ENCODE measurements at places on chromosomes 13 and 19.

- peaks cover 10% of the 10 kb centered on the region for H3K27me3 ChIP-seq
- no peak overlapping the region for H3K27ac ChIP-seq
Measured at GRCh38 chr19:18408053-18408476, 10.6 kb upstream of the LRRC25 start.

- no peaks in the 10 kb centered on the region for H3K27me3 ChIP-seq
- H3K4me1 ChIP-seq, result no peaks in the 10 kb centered on the region
- no peak for DNase-seq
- H3K4me3 ChIP-seq, result no peak overlapping the region
- H3K27ac ChIP-seq, result no peak overlapping the region
Measured at GRCh38 chr19:45357445-45357783, 13.0 kb downstream of the ERCC2 start.

- peaks cover 10% of the 10 kb centered on the region for H3K4me1 ChIP-seq
- H3K27ac ChIP-seq, result peak overlapping the region; percentile 7
- no peaks in the 10 kb centered on the region for H3K36me3 ChIP-seq
- H3K4me3 ChIP-seq, result no peak overlapping the region
- DNase-seq, result no peak
- H3K27me3 ChIP-seq, result peaks cover 4% of the 10 kb centered on the region
Measured at GRCh38 chr19:13241231-13242104, 91.3 kb downstream of the IER2 start.

DNA sequence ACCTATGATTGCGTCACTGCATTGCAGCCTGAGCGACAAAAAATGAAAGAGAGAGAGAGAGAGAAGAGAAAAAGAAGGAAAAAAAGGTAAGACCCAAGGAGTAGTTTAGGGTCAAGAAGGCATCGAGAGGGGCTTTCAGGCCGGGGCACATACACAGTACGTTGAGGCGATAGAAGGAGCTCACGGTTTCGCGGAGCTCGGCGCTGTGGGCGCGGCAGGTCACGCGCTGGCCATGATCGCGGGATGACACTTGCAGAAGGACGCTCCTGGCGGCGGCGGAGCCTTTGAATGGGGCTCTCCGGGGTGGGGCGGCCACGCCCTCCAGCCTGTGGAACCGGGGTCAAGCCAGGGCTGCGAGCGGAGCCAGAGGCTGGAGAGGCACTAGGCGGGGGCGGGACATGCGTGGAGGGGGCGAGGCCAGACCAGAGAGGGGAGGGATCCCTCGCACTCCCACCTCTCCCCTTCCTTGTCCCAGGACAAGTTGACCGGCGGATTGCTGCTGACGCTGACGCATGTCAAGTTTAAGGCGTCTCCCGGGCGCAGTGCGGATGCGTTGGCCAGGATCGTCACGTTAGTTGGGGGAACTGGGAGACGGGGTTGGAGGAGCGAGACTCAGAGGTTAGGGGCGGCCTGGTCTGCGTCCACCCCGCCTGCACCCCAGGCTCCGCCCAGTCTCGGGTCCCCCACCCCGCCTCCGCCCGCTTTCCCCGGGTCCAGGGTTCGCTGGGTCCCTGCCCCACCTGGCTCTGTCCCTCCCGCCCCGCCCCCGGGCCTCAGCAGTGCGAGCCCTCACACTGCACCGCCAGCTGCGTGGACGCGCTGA, 6.9 kb downstream of the NPHS1 start:
- H3K27me3 ChIP-seq, result peaks cover 46% of the 10 kb centered on the region
- no peak for DNase-seq
- H3K4me1 ChIP-seq, result peaks cover 12% of the 10 kb centered on the region
- no peak overlapping the region for H3K27ac ChIP-seq

DNA sequence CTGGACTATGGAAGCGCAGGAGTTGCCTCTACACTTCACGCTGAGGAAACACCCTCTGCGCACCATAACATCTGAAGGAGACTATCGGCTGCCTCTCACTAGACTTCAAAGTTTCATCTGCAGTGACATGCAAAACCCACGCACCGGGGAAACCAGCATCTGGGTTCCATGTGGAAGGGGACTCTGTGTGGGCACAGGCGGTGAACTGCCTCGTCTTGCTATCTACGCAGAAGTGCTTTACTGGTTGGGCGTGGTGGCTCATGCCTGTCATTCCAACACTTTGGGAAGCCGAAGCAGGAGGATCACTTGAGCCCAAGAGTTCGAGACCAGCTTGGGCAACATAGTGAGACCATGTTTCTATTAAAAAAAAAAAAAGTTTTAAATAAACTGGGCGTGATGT, 116.4 kb downstream of the STK24 start:
- peaks cover 40% of the 10 kb centered on the region for H3K36me3 ChIP-seq
- H3K4me1 ChIP-seq, result peaks cover 13% of the 10 kb centered on the region
- no peak overlapping the region for H3K4me3 ChIP-seq
- H3K27me3 ChIP-seq, result no peaks in the 10 kb centered on the region

DNA sequence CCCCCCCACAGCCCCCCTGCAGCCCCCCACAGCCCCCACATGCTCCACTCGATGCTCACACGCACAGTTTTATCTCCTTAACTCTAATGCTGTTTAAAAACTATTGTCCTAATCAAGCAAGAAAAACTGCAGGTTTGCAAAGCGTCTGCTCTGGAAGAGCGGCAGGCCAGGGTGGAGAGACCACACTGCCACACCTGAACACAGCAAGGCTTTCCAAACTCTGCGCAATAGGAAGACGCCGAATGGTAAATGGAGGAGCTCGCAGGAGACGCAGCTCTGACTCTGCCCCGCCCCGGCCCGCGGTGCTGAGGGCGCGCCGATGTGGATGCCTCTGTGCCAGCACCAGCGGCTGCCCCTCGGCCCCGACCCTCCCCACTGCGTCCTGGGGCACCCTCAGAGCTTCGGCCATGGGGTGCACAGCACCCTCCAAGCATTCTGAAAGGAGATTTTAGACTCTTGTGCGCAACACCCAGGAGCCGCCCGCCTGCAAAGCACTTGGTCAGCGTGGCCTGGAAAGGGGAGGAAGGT, 32.4 kb downstream of the RASA3 start:
- DNase-seq, result no peak
- no peaks in the 10 kb centered on the region for H3K27me3 ChIP-seq

DNA sequence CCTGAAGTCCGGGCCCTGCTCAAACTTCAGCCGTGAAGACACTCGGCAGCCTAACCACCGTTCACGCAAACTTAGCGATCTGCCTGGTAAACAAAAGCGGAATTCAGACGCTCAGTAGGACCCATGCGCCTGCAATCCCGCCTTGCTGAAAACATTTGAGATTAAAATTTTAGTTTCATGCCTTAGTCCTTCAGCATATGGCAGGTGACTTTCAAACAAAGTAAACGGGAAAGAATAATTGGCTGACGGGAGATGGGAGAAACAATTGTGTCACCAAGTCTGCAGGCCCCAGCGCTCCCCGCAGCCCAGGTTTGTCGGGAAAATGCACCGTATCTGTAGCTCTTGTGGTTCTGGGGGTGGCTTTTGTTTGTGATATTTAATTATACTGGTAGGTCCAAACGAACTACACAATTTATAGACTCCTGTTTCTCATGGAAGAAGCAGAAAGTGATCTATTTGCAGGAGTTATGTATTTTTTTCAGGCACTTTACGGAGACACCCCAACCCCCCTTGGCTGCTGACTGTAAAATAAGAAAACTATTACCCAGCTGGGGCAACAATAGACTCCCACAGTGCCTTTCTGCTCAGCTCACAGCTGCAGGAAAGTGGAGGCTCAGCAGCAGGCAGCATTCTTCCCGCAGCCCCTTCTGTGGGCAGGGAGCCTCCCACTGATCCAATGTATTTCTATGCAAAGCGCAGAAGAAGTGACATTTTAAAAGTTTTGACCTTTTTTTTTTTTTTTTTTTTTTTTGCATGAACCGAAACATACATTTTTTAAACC, 94.8 kb downstream of the SOX1 start:
- H3K27me3 ChIP-seq, result peaks cover 16% of the 10 kb centered on the region
- H3K27ac ChIP-seq, result no peak overlapping the region
- H3K4me1 ChIP-seq, result no peaks in the 10 kb centered on the region

GRCh38 chr13:21148557-21149258, 27.6 kb downstream of the SKA3 start:
- peaks cover 40% of the 10 kb centered on the region for H3K36me3 ChIP-seq
- DNase-seq, result no peak
- H3K4me3 ChIP-seq, result no peak overlapping the region
- no peak overlapping the region for H3K27ac ChIP-seq

GRCh38 chr13:77737583-77738200, 40.2 kb downstream of the SLAIN1 start:
- peaks cover 13% of the 10 kb centered on the region for H3K36me3 ChIP-seq
- peaks cover 13% of the 10 kb centered on the region for H3K4me1 ChIP-seq

GRCh38 chr13:113666951-113667701, at the start of gene GRK1:
GRK1 (plus strand) TSS chr13:113667219; CDS start chr13:113667387, 168 bp downstream.
- DNase-seq, result no peak
- no peaks in the 10 kb centered on the region for H3K4me1 ChIP-seq
- no peak within 1 kb of the TSS for H3K27ac ChIP-seq
- H3K36me3 ChIP-seq, result no peaks in the 10 kb centered on the region
- peaks cover 5% of the 10 kb centered on the region for H3K27me3 ChIP-seq

- H3K4me3 ChIP-seq, result no peak overlapping the region
- DNase-seq, result no peak
- H3K36me3 ChIP-seq, result no peaks in the 10 kb centered on the region
- no peak overlapping the region for H3K27ac ChIP-seq
Measured at GRCh38 chr19:4224470-4224869, 4.9 kb upstream of the EBI3 start.

GRCh38 chr19:1382250-1382649, 1.5 kb upstream of the NDUFS7 start:
- peaks cover 9% of the 10 kb centered on the region for H3K27me3 ChIP-seq
- H3K27ac ChIP-seq, result no peak overlapping the region
- peaks cover 18% of the 10 kb centered on the region for H3K4me1 ChIP-seq
- peaks cover 2% of the 10 kb centered on the region for H3K36me3 ChIP-seq
- no peak for DNase-seq
- H3K4me3 ChIP-seq, result no peak overlapping the region

GRCh38 chr13:110549795-110550160, 11.7 kb downstream of the RAB20 start:
- H3K4me3 ChIP-seq, result no peak overlapping the region
- no peak for DNase-seq
- peaks cover 7% of the 10 kb centered on the region for H3K36me3 ChIP-seq
- H3K27ac ChIP-seq, result no peak overlapping the region
- H3K27me3 ChIP-seq, result peaks cover 4% of the 10 kb centered on the region

DNA sequence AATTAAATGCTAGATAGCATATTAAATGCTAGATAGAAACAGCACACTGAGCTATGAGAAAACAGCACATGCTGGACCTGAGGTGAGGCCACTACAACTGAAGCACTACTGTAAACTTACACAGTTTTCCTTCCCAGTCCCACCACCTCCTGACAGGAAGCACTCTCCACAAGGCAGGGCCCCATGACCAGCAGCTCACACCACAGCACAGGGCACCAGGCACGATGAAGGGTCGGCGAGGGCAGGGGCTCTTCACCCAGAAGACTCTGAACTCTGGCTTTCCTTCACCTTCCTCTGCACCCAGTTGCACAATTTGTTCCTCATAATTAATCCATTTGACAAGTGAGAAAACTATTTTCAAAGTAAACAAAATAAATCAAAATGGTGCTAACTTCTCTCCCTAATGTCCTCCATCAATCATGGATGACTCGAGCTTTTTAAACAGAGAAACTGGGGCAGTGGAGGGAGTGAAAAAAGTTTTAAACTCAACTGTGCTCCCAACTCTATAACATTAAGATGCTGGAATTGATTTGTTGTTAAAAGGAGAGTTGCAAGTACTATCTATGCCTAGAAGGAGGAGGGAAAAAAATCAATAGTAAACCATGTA, 568.7 kb downstream of the UQCRFS1 start:
- H3K4me3 ChIP-seq, result no peak overlapping the region
- H3K4me1 ChIP-seq, result no peaks in the 10 kb centered on the region
- no peaks in the 10 kb centered on the region for H3K36me3 ChIP-seq
- H3K27me3 ChIP-seq, result no peaks in the 10 kb centered on the region
